ENCODE measurements at places on chromosomes 16 and 17.
A peak's percentile ranks its signal among the peaks of the same experiment; 100 is the strongest.

- no peak for DNase-seq
These were observed 42.8 kb downstream of the ABCC12 start for GRCh38 chr16:48113001-48113400.

- no peak for DNase-seq
These were observed 1.9 kb upstream of the SLC5A2 start for GRCh38 chr16:31480851-31481536.

GRCh38 chr16:85853547-85854545 lies 45.1 kb upstream of the IRF8 start:
- DNase-seq: no peak

- DNase-seq: no peak
These were observed 273.7 kb downstream of the SOX9 start for GRCh38 chr17:72394531-72394930.

GRCh38 chr16:25289466-25289865 lies 31.8 kb upstream of the ZKSCAN2 start:
- DNase-seq: no peak

GRCh38 chr17:69535016-69535570 lies 120.6 kb downstream of the MAP2K6 start:
- DNase-seq: no peak

- no peak for DNase-seq
These were observed 505.5 kb downstream of the CDH8 start for GRCh38 chr16:61530697-61531096.

DNA sequence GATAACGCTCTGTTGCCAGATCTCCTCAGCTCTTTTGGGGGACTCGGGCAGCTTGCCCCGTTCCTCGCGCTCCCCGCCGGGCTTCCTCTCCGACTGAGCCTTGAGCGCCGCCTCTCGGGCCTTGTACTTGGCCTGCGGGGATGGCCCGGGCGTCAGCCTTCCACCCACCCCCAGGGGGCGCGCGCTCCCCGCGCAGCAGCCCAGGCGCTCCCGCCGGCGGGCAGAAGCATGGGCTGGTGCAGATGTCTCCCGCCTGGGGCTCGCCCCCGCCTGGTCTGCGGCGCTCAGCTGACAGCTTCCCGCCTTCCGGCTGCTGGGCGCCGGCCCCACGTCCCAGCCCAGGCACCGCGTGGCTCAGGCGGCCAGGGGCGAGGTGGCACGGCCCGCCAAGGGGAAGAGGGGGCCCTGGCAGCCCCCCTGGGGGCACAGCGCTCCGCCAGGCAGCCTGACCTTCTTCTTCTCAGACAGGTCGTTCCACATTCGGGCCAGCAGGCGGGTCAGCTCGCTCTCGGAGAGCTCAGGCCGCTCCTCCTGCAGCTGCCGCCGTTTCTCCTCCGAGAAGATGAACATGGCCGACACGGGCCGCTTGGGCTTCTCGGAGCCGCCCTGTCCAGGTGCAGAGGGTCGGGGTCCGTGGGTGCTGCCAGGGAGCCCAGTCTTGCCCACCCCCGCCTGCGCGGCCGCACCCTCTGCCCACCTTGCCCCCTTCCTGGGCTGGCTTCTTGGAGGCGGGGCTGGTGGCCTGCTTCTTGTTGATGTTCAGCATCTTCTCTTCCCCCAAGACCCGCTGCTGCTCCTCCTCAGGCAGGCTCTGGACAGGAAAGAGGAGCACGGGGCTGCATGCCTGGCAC lies 8.9 kb downstream of the UBTF start:
- DNase-seq: peak; percentile 69

DNA sequence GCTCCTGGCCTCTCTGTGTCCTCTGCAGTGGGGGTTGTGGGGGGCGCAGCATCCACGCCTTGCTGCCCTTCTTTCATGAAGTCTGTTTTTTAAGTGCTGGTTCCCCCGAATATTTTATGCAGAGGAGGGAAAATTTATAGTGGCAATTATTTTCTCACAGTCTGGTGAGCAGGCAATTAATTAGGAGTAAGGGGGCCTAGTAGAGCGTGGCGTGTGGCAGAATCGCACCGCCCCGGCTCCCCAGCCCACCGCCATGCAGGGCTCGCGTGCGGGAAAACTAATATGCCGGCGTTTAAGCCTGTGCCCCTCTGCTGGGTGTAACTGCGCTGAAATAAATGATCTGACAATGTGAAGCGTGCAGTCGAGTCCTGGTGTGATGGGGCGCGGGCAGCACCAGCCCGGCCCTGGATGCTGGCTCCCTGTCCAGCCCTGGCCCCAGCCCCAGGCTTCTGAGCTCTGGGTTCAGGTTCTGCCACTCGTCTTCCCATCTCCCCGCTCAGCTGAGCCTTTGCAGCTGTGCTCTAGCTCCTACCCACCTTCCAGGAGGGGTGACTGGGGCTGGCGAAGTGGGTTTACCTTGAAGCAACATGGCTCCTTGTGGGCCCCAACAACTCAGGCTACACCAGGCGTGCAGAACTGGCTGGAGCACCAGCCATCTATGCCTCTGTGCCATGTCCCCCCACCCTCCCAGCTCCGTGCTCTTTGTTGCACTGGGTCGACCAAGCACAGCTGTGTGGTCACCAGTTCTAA lies 13.8 kb downstream of the ENGASE start:
- no peak for DNase-seq

- DNase-seq: no peak
These were observed 587 bp downstream of the PLD6 start for GRCh38 chr17:17205368-17206123.

GRCh38 chr17:8838551-8839095 lies 28.9 kb downstream of the PIK3R6 start:
- DNase-seq: no peak

DNA sequence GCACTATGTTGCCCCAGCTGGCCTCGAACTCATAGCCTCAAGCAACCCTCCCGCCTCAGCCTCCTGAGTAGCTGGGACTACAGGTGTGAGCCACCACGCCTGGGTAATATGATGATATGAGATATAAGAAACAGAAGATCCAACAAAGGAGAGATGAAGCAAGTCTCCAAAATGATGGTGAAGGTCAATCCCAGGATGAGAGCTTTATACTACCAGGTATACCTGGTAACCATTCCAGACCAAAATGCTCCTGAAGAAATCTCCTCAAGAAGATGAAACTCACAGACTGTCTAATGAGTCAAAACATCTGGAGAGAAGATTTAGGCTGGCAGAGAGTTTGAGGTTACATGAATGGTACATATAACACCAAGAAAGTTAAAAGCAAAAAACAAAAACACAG lies 24.5 kb downstream of the INTS2 start:
- DNase-seq: no peak

- DNase-seq: no peak
These were observed at the start of gene PRSS36 for GRCh38 chr16:31149894-31150890. PRSS36 (minus strand) TSS chr16:31150066; CDS start chr16:31150035, 31 bp downstream.

- no peak for DNase-seq
These were observed 8.4 kb downstream of the LRRC3C start for GRCh38 chr17:39935909-39936308.

GRCh38 chr17:39306509-39307212 lies 80.9 kb upstream of the STAC2 start:
- peak; percentile 2 for DNase-seq

GRCh38 chr16:12344577-12345343 lies 368.2 kb downstream of the SNX29 start:
- DNase-seq: no peak

- no peak for DNase-seq
These were observed 121.1 kb downstream of the SLC39A11 start for GRCh38 chr17:72971226-72971880.

DNA sequence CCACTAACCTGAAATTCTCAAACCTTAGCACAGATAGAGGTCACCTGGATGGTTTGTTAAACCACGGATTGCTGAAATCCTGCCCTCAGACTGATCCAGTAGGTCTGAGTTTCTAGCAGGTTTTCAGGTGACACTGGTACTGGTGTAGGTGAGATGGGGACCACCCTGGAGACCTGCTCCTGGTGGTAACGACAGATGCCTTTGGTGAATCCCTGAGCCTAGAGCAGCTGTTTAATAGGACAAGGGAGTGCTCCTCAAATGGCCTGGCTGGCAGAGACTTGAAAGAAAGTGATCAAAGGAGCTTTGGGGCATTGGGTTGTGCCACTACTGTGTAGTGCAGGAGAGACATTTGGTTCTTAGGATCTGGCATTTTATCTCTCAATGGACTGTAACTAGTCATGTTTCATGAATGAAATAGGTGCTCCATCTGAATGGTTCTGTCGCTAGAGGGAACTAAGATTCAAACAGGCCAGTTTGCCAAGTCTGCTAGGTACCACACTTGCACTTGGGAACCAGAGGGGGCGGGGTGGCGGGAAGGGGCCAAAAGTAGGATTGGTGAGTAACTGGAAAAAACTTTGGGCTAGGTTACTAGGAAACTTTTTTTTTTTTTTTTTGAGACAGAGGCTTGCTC lies 2.9 kb upstream of the IFI35 start:
- DNase-seq: no peak

DNA sequence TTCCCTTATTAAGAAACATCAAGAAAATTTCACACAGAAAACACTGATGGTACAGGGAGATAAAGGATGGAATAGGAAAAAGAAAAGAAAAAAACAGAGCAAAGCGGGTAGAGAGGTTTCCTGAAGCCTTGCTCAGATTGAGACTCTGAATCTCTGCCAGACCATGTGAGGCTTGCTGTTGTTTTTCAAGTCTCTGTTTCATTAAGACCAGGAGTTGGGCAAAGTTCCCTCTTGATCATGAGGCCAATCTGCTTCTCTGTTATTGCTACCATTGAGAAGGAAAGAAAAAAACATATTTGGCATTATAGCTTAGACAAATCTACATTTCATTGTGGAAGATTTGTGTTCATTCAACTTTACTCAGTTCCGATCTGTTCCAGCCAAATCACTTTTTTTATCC lies 201.6 kb upstream of the SOX9 start:
- no peak for DNase-seq

All from fibroblast of skin of left quadriceps (primary cell).